ENCODE measurements at places on chromosomes 2 and 18.

DNA sequence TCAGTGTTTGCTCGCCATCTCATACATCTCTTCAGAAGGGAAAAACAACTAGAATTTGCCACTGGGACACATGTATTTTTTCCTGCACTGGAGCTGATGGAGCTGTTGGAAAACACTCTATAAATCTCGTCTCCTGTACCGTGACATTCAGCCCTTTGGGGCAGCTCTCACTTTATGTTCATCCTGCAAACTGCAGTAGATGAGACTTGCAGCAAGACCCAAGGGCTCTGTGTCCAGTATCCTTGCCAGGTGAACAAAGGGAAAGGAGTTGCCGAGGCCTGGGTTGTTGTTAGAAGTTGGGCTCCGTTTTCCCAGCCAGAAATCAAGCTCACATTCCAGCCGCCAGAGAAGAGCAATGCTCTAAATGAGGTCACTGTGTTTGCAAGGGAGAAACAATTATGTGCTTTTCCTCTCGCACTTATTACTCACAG, 285.1 kb downstream of the SLC4A3 start:
- no peak for DNase-seq

DNA sequence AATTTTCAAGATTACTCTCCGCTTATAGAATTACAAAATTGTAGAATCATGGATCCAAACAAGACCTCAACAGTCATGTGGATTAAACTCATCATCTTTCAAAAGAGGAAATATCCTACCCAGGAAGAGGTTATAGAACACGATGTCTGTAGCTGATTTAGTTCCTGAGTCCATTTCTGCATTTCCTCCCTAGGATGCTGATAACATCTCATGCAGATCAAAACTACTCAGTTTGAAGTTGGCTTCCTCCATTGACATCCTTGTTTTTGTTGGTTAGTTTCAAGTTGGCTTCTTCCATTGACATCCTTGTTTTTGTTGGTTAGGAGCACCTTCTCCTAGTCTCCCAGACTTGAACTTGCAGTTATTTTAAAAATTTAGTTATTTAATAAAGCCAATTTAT, 147.5 kb downstream of the PARD3B start:
- no peak for DNase-seq

DNA sequence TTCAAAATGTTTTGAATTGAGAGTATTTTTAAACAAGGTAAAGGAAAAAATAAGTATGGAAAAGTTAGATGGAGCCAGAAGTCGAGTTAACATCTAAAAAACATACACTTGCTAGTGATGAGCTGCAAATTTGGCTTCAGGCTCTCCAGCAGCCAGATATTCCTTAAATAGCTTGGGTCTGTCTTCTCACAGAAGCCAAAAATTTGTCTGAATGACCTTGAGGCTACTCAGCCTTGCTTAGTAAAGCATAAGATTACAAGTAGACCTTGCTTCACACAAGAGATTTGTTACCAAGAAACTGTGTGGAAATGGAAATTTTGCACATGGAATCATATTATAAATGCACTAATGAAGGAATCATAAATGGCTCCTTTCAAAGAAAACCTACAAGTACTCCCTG, 40.8 kb upstream of the GRB14 start:
- no peak for DNase-seq

GRCh38 chr2:121819846-121820245, 64.4 kb downstream of the TSN start:
- no peak for DNase-seq

- DNase-seq, result no peak
Measured at GRCh38 chr2:95185973-95186372, 20.4 kb downstream of the ZNF2 start.

DNA sequence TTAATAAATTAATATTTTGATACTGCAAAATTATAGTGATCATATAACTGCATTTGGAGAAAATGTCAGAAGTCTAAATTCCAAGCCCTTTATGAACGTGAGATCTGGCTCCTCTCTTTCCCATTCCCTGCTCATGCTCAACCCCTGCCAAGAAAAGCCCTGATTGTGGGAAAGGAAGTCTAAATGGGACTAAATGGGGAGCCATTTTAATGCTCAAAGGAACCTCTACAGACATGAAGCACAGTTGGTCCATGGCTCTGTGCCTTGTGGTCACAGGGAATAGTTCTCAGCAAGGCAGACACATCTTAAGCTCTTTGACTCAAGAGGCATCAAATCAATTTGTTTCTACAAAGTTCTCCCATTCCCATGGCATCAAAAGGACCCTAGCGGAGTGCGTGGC, 29.3 kb upstream of the INSIG2 start:
- no peak for DNase-seq

DNA sequence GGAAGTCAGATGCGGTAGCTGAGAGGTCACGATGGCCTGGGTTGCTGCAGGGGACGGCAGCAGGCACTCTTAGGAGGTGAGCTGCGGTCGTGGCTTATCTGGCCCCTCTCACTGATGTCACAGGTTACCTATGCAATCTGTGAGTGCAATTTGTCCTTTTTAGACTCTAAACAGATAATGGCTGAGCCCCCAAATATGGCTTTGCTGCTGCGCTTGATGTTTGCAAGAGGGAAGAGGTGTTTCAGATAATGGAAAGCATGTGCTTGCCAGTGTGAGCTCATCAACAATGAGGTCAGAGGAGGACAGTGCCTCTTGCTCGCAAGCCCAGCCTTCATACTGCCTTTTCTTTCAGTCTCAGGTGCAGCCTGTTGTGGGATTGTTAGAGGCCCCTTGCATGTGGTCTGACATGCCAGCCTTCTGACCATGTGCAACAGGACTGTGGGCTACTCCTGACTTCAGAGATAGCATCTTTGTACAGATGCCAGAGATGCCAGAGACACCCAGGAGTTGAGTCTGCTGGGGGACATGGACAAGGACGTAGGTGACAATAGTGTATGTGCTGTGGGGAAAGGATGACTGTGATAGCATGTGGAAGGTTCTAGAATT, 151.3 kb downstream of the TANC1 start:
- DNase-seq, result no peak

GRCh38 chr2:161088658-161089350, 71.4 kb upstream of the TANK start:
- DNase-seq, result no peak

GRCh38 chr2:135299658-135300244, 231.3 kb downstream of the ZRANB3 start:
- DNase-seq, result no peak

- no peak for DNase-seq
Measured at GRCh38 chr18:46324087-46324955, 220.1 kb downstream of the HAUS1 start.

DNA sequence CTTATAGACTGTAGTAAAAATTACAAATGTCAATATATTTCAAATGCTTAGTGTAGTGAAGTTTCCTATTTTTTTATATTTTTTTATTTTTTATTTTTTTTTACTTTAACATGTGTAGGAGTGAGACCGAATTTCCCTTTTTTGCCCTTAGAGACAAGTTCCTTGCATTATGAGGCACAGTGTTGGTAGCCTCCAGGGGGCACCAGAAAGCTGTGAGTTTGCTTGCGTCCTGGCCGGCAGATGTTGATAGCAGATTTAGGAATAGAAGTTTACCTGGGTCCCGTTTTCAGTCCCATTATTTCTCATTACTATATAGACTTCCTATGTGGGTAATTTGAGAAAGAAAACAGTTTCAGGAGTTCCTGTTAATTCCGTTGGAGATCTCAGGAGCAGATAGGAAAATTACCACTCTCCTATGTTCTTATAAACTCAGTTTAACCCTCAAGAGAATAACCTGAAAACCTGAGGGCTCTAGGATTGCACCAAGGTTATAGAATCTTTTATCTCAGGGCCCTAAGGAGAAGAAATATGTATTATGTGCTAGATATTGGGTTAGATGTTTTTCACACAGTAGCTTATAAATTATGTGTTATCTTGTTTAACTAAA, 157.5 kb upstream of the SESTD1 start:
- no peak for DNase-seq

DNA sequence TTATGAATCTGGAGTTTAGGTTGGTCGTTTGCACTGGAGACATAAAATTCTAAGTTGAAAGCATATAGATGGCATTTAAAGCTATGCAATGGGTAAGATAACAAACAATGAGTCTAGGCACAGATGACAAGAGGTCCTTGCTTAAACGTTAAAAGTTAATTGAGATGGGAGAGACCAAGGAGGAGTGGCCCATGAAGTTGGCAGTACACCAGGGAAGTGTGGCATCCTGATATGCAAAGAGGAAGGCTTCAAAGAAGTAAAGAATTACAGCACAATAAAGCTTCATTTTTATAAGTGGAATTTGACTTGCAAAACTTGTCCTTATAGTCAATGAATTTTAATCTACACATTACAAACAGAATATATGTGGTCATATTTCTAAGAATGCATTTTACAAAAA, 23.2 kb downstream of the UPP2 start:
- DNase-seq, result no peak

DNA sequence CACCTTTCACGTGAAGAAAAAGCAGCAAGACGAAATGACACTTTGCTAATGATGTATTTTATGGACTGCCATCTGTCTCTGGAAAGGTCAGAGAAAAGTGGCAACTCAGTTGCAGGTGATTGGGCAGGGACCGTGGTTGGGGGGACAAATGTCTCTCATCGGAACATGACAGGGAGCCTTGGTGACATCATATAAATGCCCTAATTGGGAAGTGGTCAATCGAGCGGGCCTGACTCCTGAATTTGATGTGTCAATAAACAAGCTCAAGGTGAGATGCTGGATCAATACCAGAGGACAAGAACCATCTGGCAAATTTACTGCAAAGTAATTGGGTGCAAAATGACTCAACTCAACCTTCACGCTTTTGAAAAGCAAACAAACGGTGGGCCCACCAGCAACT, 151.9 kb upstream of the SKOR2 start:
- DNase-seq, result no peak

DNA sequence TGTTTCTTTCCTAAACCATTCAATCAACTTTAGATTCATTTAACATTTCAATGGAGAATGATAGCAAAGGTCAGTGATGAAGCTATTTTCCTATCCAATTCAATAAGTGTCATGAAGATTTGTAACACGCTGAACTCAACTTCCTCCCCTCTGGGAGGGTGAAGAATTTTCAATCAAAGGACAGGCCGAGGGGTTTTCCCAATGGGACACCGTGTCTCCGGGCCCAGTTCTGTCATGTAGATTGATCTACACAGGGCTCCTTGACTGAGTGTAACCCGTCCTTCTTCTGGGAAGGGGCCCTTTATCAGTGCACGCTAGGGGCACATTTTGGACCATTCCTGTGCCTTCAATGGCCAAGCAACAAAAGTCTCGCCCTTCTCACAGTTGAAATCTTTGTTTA, 90.1 kb downstream of the KCNE4 start:
- no peak for DNase-seq

GRCh38 chr2:166405569-166405926, 29.8 kb upstream of the SCN9A start:
- no peak for DNase-seq

DNA sequence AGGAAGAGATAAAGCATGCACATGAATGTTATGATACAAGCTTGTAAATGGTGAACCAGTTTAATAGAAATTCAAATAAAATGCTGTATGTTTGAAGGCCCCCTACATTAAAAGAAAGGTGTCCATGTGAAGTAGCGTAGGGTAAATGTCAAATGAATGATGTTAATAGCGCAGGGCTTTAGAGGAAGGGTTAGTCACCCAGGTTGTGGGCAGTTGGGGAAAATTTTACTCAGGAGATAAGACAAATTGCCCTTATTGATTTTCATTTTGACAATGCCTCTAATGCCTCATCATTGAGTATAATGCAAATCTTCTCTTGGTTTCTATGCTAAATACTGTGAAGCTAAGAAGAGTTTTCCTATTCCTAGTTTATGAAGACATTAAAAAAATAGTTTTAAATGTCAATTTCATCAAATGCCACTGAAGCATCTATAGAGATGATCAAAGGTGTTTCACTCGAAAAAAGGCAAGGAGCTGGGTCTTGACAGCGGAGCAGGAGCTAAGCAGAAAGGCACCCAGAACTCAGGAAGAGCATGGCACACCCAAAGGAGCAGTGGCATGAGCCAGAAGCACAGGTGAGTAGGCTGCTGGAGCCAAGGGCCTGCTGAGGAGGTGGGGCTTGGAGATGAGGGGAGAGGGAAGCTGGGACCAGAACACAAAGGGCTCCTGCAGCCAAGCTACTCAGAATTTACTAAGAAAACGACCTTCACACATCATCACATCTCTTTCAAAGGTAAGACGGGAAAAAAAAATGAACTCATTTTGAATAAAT, 129.3 kb upstream of the ACKR3 start:
- no peak for DNase-seq

DNA sequence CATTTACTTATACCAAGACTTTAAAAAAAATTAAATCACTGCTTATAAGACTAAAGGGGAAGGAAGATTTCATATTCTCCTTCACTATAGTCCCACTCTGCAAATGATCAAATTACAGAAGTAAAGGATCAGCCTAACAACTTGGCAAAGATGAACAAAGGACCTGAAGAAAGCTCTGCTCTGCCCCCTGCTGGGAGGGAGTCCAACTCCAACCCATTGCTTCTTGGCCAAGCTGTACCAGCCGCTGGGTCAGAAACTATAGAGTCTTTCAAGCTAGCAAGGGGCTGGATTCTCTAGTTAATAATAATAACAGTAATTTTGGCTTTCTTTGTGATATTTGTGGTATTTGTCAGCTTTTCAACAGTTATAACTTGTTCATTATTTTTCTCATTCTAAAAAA, 927.0 kb upstream of the CRIM1 start:
- no peak for DNase-seq

DNA sequence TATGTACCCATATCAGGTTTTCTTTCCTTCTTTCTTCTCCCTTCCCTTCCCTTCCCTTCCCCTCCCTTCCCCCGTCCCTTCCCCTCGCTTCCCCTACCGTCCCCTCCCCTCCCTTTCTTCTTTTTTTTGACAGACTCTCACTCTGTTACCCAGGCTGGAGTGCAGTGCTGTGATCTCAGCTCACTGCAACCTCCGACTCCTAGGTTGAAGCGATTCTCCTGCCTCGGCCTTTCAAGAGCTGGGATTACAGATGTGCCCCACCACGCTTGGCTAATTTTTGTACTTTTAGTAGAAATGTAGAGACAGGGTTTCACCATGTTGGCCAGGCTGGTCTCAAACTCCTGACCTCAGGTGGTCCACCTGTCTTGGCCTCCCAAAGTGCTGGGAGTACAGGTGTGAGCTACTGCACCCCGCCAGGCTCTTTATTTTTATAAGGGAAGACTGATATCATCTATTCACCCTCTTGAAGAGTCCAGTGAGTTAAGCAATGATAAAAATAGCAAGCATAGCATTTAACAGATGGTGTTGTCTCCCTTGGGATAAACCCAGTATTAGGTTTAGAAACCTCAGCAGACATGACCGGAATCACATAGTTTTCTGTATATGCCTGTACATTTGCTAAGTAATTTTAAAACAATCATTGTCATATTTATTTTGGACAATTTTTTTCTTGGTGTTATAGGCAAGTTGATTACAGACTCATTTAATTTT, 888.4 kb downstream of the TRIB2 start:
- DNase-seq, result no peak

DNA sequence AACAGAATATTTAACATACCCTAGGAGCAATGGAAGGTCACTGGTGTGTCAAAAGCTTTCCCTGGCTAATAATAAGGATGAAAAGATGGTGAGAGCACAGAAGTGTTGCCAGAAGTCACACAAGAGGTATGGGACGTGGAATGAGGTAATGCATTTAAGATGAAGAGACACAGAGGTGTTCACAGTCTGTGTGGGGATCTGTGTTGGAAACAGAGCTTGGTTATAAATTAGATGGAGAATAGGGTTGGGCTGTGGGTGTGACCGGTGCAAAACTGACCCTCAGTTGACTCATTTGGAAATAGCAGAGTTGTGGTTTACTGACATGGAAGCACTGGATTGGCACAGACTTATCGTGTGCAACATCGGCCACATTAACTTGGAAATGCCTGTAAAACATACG, 372.5 kb downstream of the SATB2 start:
- no peak for DNase-seq
